ENCODE measurements at places on chromosomes 6 and 20.

DNA sequence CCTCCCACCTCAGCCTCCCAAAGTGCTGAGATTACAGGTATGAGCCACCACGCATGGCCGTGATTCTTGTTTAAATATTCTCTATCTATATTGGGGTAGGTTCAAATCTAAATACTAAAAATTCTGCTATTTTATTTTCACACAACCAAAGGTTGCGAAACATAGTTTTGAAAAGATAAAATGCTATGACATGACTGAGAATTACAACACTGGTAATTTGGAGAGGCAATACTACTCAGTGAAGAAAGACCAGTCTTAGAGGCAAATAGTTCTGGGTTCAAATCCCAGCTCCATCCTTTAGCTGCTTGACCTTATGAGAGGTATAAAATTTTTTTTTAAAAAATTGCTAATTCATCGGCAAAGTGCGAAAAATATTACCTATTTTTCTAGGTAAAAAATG is 137.0 kb upstream of the PREP start:
- DNase-seq = no peak

DNA sequence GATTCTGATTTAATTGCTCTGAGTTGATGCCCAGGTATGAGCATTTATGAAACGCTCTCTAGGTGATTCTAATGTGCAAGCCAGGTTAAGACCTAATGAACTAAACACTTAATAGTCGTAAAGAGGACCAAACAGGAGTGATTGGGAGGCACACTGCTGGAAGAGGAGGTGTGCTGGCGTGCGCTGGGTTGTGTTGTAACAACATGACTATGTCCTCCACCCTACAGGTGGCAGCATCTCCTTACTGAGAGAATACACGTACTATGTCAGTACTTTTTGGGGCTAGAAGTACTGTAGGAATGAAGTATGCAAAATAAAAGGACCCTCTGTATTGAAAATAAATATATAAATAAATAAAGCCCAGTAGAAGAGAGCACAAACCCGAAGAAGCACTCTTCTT is 11.9 kb downstream of the C6orf89 start:
- DNase-seq = no peak

DNA sequence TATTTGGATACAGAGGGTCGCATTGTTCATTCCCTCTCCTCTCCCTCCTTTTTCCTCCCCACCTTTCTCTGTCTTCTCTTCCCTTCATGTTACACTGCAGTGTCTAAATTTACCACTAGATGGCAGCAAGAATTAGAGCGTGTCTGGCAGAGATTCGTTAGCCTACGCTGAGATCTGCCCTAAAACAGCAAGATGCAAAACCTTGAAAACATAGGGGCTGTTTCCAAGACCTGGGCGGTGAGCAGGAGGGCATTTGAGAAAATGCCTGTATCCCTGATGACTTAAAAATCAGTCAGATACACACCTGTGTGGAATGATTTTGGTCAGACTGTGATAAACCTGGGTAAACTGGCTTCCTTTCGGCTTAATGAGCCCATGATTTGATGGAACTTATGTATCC is 101.5 kb upstream of the ISM1 start:
- DNase-seq = peak; percentile 42

- DNase-seq = no peak
Measured at GRCh38 chr6:27288136-27289044, 23.7 kb downstream of the POM121L2 start.

DNA sequence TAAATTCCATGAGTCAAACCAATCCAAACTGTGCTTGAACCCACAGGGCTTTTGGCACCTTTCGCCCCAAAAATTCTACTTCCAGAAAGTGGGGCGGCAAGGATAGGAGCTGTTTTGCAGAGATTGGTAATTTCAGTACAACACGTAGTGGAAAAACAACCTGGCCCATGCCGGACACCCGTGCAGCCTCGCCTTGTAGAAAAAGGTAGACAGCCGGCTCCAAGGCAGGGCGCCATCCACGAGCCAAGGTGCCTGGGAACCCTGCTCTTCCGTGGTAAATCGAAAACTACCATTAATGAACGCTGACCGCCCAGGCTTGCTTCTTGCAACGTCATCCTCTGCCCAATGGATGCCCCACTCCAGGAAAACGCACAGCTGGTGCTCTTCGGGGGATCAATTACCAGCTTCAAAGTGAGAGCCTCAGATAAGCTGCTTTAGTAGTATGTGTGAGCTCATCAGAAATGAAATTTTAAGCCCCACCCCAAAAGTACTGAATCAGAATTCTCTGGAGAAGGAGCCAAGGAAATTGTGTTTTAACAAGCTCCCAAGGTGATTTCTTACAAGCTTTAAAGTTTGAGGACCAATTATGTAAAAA is 1.8 kb downstream of the OOEP start:
- no peak for DNase-seq

DNA sequence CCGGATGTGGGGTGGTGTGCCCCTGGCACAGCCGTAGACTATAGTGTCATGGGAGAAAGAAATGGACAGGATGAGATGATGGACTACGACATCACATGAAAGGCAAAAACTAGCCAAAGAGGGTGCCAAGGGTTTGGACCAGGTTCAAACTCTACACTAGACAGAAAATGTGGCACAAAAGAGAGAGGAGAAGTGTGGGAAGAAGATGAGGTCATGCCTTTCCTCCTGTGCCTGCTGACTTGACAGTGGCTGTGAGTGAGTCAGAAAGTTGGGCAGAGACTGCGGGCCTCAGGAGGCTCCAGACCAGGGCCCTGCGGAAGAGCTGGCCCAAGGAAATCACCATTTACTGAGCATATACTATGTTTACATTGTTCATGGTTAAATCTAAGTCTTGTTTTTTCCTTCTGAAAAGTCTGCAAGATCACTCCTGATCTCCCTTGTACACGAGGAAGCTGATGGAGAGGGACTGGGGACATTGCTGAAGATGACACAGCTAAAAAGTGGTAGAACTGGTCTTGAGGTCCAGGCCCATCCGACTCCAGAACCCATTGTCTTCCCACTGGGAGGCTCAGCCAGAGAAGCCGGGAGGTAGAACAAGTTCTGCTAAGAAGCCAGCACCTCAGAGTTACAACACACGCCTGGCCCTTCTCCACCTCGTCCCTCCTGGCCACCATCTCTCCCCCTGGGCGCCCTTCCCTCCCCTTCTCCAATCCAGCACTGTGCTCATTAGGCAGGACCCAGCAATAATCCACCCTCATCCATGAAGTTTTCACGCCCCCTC is 35.6 kb downstream of the CNKSR3 start:
- DNase-seq = no peak

- DNase-seq = no peak
Measured at GRCh38 chr6:110563711-110564110, 87.3 kb upstream of the SLC22A16 start.
